ENCODE measurements at places on chromosomes 13 and 19. TPM values are rescaled to one million over a fixed set of nuclear protein-coding genes. Genes with fewer than 3 reads are reported as not detected.

The CALR3 gene
- not detected for total RNA-seq

The TMEM238 gene
- total RNA-seq: 0.64 TPM

The PGLYRP2 gene
- total RNA-seq: not detected

The OR7A5 gene
- total RNA-seq: not detected

The RXFP2 gene
- not detected for total RNA-seq

The IGLON5 gene
- 114 TPM for total RNA-seq

The CD209 gene
- total RNA-seq: not detected

The HCST gene
- 0.95 TPM for total RNA-seq

The CEACAM4 gene
- not detected for total RNA-seq

The CABP5 gene
- not detected for total RNA-seq

The CYP4F12 gene
- not detected for total RNA-seq

The CYP2A7 gene
- total RNA-seq: not detected

The NLRP4 gene
- total RNA-seq: not detected

The LAIR2 gene
- total RNA-seq: not detected

The ADPRHL1 gene
- 1.5 TPM for total RNA-seq

The CYP2F1 gene
- not detected for total RNA-seq

The SBK3 gene
- 3.6 TPM for total RNA-seq

The GJB2 gene
- total RNA-seq: 0.23 TPM

The NLRP5 gene
- not detected for total RNA-seq

The LRG1 gene
- 2.2 TPM for total RNA-seq

The IL17D gene
- 2.1 TPM for total RNA-seq

The OR7G3 gene
- total RNA-seq: not detected

The FRY gene
- total RNA-seq: 4.5 TPM

The SERTM1 gene
- total RNA-seq: 0.08 TPM

The TMEM86B gene
- total RNA-seq: 4.1 TPM

The ZNF723 gene
- total RNA-seq: not detected

The SLC10A2 gene
- not detected for total RNA-seq

The ZNF766 gene
- 16.4 TPM for total RNA-seq

The NFIX gene
- 9.9 TPM for total RNA-seq

The CCL25 gene
- total RNA-seq: not detected

The SPINT2 gene
- total RNA-seq: 93.4 TPM

The ZNF154 gene
- total RNA-seq: 23.2 TPM

The CASP14 gene
- not detected for total RNA-seq

The RNF225 gene
- total RNA-seq: not detected

The NCAN gene
- 0.05 TPM for total RNA-seq

The TBC1D4 gene
- 47.2 TPM for total RNA-seq

The ANO8 gene
- 19.0 TPM for total RNA-seq

The RFPL4A gene
- not detected for total RNA-seq

The STX10 gene
- 31.8 TPM for total RNA-seq

The PNMA8A gene
- 12.4 TPM for total RNA-seq

The ZNF836 gene
- 15.4 TPM for total RNA-seq

The ZNF492 gene
- total RNA-seq: not detected

The PPAN gene
- total RNA-seq: 39.6 TPM

The CRTC1 gene
- 17.5 TPM for total RNA-seq

The ZNF432 gene
- total RNA-seq: 10.3 TPM

The TEX29 gene
- total RNA-seq: 0.54 TPM

The ATCAY gene
- 0.67 TPM for total RNA-seq

The C19orf38 gene
- not detected for total RNA-seq
